NCI-H146 (cell line): ENCODE measurements at places on chromosomes 1 and 21.

- no peak for DNase-seq
Observed at GRCh38 chr1:187415065-187415464, 586.3 kb downstream of the PLA2G4A start.

- DNase-seq: peak; percentile 22
Observed at GRCh38 chr1:64242895-64243756, 39.7 kb downstream of the UBE2U start.

DNA sequence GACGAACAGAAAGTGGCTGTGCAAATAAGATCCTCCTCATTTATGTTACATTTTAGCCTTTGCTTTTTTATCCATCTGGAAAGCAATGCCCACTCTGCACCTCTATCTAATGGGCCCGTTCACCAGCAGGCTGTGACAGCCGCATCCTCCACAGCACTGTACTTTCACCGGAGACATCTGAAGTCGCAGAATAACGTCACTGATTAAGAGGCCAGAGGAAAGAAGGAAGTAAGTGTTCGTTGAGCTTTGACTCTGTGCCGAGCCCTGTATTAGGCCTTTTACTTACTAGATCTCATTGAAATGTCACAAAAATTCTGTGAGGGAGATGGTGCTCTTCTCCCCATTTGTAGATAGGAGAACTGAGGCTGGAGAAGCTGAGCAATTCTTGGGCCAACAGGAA is 62.3 kb downstream of the KAZN start:
- DNase-seq: no peak

- DNase-seq: no peak
Observed at GRCh38 chr1:84737590-84737989, 47.3 kb upstream of the SSX2IP start.

DNA sequence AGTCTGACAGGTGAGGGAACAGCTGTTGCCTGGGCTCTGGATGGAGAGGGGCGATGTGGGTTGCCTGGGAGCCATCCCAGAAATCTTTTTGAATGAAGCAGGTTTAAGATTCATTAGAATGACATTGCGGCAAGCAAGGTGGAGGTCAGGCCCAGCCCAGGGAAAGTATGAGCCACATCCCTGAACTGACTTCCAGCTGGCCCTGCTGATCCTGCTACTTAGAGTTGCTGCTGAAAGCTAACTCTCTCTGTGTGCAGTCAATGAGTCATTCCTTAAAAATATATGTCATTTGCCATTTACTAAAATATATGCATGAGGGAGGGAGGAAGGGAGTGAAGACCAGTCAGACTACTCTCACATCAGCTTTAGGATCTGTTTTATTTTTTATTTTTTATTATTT is 54.3 kb upstream of the RAB3GAP2 start:
- DNase-seq: no peak

DNA sequence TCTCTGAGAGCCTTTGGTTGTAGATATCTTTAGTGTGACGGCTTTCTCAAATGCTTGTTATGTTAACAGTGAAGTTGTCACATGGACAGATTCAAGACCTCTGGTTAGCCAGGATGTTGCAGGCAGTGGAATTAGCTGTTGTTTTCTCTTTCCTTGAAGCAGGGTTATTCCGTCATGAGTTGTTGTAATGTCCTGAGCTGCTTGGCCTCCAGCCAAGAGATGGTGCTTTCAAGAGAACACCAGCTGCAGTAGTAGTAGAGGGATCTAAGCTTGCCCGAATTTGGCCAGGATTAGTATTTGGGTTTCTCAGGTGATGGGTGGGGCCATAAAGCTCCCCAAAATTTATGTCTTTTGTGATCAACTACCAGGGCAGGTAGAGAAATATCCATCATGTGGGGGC is 13.4 kb downstream of the KCNE1 start:
- peak; percentile 0 for DNase-seq

DNA sequence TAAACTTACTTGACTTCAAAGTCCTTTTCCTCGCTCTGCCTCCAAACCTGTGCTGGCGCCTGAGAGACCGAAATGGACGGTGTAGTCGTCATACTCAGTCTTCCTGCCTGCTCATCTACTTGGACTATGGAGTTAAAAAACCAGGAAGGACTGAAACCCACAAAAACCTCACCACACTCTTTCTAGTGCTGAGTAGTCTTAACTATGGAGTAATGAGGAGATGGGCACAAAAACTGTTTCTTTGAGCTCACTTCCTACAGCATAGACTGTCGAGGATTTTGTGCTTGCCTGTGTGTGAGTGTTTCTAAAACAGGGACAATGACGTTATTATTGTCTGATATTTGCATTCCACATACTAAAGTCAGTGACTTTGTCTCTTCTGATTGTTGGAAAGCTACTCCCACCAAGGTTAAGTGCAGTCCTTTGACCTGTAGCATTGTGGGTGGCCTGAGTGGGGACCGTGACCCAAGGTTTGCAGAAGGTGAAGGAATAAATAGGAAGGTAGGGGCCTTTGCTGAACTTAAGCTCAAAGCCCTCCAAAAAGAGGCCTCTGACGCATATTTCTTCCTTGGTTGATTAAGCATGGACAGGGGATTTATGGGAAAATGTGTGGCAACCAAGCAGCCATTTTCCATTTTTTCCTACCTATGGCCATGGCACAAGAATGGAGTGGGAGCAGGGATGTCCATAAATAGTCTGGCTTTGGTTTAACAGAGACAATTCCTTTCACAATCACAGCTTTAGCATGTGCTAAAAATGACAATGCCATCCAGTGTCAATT is 109.6 kb downstream of the ZBTB18 start:
- DNase-seq: no peak

DNA sequence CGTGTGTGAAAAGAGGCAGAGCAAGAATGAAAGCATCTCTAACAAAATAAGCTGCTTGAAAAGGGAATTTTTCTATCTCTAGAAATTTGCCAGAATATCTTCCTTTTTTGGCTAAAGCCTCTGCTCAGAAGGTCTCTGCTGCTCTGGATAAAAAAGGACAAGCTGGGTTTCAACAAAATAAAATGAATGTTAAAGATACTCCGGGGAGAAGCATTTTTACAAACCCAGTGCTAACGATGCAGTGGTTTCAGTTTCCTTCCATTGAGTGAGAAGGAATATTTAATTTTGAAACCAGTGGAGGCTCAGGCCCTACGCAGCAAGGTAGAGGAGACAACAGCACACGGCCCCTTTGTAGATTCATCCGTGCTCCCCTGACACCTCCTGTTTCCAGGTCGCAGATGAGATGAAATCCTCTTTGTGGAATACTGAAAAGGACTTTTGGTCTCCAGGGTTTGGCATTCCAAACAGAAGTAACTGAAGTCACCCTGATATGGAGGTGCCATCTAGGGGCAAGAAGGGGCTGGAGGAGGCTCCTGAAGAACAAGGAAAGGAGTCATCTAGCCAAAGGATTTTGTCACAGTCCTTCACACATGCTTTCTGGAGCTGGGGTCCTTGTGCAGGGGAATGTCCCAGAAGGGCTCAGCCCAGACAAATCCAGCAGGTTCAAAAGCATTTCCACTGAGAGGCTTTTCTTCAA is 65.7 kb upstream of the SYT6 start:
- no peak for DNase-seq

DNA sequence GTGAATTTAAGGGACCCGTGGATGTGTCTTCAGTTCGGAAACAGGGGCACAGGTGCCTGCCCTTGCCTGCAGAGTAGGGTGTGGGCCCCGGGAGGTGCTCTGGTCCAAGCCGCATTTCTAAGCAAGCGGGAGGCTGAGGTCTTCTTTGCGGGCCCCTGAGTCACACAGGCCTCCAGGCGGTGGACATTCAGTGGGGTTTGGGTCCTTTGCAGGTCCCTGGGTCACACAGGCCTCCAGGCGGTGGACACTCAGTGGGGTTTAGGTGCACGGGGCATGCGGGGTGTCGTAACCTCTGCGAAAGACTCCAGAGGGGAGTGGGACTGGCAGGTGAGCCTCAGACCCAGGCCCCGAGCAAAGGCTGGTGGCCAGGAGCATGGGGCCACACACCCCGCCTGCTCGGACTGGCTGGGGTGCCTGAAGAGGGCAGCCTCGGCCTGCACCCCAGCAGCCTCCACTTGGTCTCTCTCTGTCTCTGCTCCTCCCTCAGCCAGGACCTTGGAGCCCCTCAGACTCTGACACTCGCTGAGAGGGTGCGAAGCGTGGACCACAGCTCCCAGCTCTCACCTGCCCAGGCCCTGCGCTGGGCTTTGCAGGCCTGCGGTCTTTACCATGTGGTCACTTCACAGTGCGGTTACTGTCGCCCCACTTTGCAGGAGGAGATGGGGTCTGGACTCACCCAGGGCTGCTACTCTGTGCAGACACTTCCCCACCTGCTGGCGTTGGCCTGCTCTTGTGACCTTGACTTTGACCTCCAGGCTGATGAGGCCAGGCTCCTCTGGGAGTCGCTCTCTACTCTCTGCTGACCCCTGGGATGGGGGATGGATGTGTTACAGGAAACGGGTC is 6.0 kb upstream of the AGPAT3 start:
- no peak for DNase-seq

- no peak for DNase-seq
Observed at GRCh38 chr1:32077451-32077850, 4.7 kb downstream of the TMEM39B start.

- DNase-seq: no peak
Observed at GRCh38 chr1:188228623-188229022, 1399.9 kb downstream of the PLA2G4A start.

- peak; percentile 15 for DNase-seq
Observed at GRCh38 chr21:34722684-34723300, 54.0 kb downstream of the CLIC6 start.

DNA sequence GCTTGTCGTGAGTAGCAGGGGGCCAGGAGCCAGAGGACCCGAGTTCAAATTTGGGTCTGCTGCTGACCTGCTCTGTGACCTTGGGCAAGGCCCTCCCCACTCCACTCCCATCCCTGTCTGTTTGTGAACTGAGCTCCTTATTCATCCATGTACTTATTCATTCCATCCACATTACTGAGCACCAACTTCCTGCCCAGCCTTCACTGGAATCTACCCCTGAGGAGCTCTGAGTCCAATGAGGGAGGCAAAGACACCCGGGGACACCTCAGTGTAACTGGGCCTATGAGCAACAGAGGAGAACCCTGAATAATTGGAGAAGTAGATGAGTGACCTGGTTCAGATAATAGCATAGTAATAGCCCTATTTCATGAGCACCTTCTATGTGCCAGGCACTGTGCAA is 8.9 kb downstream of the BSND start:
- DNase-seq: no peak

GRCh38 chr1:29167904-29168303 is 13.8 kb downstream of the SRSF4 start:
- no peak for DNase-seq

- no peak for DNase-seq
Observed at GRCh38 chr1:243638186-243638585, 211.9 kb downstream of the AKT3 start.

DNA sequence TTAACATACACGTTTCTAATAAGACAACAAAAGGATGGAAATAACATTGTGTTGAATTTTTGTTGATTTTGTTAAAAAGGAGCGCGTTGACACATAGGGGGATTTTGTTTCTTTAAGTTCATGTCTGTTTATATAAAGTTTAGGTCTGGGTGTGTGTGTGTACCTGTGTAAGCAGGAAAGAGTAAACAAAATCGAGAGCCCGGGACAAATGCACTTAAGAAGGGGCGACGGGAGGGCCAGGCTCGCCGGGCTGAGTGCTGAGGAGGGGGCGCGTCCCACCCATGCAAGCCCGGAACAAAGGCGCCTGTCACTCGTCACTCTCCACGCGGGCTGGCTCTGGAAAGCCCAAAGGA is 28.8 kb upstream of the TRIM17 start:
- DNase-seq: no peak

- DNase-seq: no peak
Observed at GRCh38 chr1:192581131-192581927, 5.8 kb downstream of the RGS1 start.

GRCh38 chr1:150579110-150579944 is at the start of gene MCL1:
Gene MCL1, minus strand, starts transcription at chr1:150579610. Its CDS starts 80 bp downstream, at chr1:150579530.
- DNase-seq: peak; percentile 97

DNA sequence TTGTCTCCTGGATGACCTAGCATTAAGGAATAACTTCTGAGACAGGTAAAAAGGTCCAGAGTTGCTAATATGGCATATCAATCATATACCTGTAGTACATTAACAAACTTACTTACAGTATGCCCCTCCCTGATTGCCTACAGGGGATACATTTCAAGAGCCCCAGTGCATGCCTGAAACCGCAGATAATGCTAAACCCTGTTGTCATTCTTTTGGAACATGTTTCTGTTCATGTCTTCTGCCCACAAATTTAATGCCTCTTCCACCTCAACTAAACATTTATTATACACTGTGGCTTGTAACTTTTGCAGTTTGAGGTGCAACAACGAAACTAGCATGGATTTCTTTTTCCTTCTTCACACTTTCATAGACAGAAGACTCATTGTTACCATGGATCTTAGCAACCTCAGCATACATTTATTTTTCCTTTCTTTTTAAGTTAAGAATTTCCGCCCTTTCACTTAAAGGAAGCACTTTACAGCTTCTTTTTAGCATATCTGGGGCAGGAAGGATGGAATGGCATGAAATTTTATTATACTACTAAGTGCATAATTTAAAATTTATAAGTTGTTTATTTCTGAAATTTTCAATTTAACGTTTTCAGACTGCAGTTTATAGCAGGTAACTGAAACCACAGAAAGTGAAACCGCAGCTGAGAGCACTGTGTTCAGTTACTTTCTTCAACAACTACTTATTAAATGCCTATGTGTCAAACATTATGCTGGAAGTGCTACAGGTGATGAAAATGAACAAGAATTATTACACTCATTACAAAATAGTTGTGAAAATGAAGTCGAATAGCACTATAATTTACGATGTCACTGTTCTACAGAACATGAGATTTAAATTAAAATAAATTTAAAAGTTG is 25.3 kb downstream of the F13B start:
- no peak for DNase-seq

GRCh38 chr1:108533351-108534083 is 26.4 kb upstream of the EEIG2 start:
- no peak for DNase-seq

DNA sequence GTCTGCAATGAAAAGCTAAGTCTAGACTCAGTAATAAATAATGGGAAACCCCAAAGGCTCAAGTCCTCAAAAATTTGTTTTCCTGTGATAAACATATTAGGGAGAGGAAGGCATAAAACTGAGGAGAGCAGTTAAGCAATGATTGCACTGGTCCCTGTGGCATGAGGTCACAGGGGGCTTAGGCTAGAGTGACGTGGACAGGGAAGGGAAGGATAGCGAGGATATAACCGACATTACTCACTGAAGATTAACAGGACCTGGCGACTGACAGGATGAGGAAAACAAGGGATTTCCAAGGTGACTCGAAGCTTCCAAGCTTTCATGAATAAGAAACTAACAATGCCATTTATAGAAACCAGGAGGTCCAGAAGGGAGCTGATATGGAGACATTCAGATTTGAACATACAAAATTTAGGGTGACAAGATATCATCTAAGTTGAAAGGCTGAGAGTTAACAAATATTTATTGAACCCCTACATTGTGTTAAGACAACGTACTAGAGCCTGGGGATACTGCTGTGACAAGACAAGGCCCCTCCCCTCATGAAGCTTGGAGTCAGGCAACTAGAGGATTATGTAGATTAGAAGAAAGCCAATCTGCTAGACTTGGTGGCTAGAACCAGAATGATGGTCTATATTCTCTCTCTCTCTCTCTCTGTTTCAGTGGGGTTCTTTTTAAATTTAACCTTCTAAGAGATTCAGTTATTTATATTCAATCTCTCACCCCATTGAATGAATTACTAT is 33.2 kb upstream of the PKN2 start:
- DNase-seq: no peak

GRCh38 chr1:229685149-229685548 is 59.1 kb downstream of the URB2 start:
- no peak for DNase-seq

- no peak for DNase-seq
Observed at GRCh38 chr1:44151808-44152207, 10.4 kb upstream of the KLF18 start.
